Endothelial cell (in vitro differentiated cells): ENCODE measurements at places on chromosomes 3 and 15.

- H3K27me3 ChIP-seq = no peaks in the 10 kb centered on the region
- no peak overlapping the region for H3K27ac ChIP-seq
- H3K36me3 ChIP-seq = no peaks in the 10 kb centered on the region
Measured at GRCh38 chr3:86162521-86162920, 828.4 kb downstream of the VGLL3 start.

DNA sequence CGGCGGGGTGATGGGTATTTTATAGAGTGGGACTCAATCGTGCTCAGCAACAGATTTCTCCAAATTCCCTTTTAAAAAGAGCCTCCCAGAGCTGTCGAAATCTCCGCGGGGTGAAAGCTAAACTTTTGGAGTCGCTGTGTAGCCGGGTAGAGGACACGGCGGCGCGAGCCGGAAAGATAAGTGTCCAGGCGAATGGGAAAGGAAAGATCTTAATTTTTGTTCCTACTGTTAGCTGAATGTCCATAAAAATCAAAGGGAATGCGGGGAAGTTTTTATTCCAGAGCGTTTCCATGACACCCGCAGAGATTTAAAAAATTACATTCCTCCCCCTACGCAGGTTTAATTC lies 9.1 kb downstream of the EOMES start:
- no peaks in the 10 kb centered on the region for H3K36me3 ChIP-seq
- DNase-seq = no peak
- peaks cover 25% of the 10 kb centered on the region for H3K4me1 ChIP-seq
- H3K27ac ChIP-seq = no peak overlapping the region

GRCh38 chr3:69451594-69451993 lies 65.7 kb upstream of the FRMD4B start:
- no peak for DNase-seq
- no peaks in the 10 kb centered on the region for H3K27me3 ChIP-seq
- H3K36me3 ChIP-seq = peaks cover 6% of the 10 kb centered on the region
- no peak overlapping the region for H3K27ac ChIP-seq

- H3K4me3 ChIP-seq = no peak overlapping the region
- no peaks in the 10 kb centered on the region for H3K36me3 ChIP-seq
- H3K27me3 ChIP-seq = peaks cover 13% of the 10 kb centered on the region
- H3K27ac ChIP-seq = no peak overlapping the region
- DNase-seq = no peak
- H3K4me1 ChIP-seq = peaks cover 10% of the 10 kb centered on the region
Measured at GRCh38 chr15:75721480-75721922, 8.9 kb upstream of the CSPG4 start.

- no peak overlapping the region for H3K4me3 ChIP-seq
- no peaks in the 10 kb centered on the region for H3K27me3 ChIP-seq
- DNase-seq = no peak
- no peak overlapping the region for H3K27ac ChIP-seq
Measured at GRCh38 chr15:25368850-25369249, 70.0 kb downstream of the UBE3A start.

DNA sequence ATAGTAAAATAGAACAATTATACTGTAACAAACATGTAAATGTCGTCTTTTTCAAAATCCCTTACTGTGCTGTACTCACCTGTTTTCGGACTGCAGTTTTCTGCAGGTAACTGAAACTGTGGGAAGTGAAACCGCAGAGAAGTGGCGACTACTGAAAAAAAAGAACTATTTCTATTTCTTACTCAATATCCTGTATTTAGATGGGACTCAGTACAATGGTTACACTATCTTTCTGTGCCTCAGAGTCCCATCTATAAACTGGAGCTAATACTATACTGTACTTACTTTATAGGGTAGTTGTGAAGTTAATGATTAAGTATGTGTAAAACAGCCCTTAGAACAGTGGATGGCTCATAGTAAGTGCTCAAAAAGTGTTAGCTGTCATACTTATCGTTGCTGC lies 14.3 kb upstream of the P2RY12 start:
- H3K4me3 ChIP-seq = no peak overlapping the region
- no peak for DNase-seq
- H3K27me3 ChIP-seq = no peaks in the 10 kb centered on the region

GRCh38 chr3:148883163-148883562 lies 18.1 kb downstream of the CPA3 start:
- no peaks in the 10 kb centered on the region for H3K36me3 ChIP-seq
- no peak overlapping the region for H3K27ac ChIP-seq
- no peak for DNase-seq
- H3K27me3 ChIP-seq = no peaks in the 10 kb centered on the region

DNA sequence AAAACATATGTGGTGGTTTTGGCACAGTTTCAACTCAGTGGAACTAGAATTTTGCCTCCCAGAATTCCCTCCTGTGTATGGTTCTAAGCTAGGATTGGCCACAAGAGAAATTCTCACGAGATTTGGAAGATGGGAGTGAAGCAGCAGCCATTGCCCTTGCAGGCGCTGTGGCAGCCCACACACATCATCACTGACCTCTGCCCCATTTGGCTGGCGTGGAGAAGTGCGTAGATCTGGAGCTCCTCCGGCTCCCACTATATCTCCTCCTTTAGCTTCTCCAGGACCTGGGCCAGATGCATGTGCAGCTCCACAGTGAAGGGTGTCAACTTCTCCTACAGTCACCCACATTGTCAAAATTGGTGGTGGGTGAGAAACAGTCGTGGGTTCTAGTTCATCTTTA lies 199.6 kb downstream of the EFHB start:
- no peak overlapping the region for H3K27ac ChIP-seq
- H3K27me3 ChIP-seq = no peaks in the 10 kb centered on the region
- no peaks in the 10 kb centered on the region for H3K4me1 ChIP-seq
- H3K4me3 ChIP-seq = no peak overlapping the region
- H3K36me3 ChIP-seq = no peaks in the 10 kb centered on the region

DNA sequence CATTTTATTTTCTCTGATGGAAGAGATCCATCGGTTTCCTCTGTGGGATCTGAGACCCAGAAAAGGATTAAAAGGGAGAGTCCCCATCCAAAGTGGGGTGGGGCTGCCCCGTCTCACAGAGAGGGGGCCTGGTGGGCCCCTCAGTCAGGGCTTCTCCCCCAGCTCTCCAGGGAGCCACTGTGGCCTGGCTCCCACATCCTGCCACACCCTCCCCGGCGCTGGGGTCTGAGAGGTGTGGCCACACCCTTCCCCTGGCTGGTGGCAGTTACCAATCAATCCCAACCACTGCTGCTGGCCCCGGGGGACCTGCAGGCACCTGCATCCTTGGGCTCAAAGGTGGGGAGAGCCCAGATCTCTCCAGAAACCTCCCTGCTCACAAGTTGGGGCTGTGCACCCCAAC lies 161.8 kb upstream of the IQSEC1 start:
- peaks cover 11% of the 10 kb centered on the region for H3K36me3 ChIP-seq
- DNase-seq = no peak
- H3K27me3 ChIP-seq = peaks cover 8% of the 10 kb centered on the region
- H3K4me1 ChIP-seq = peaks cover 15% of the 10 kb centered on the region
- H3K4me3 ChIP-seq = no peak overlapping the region

- peaks cover 12% of the 10 kb centered on the region for H3K36me3 ChIP-seq
- DNase-seq = no peak
- no peaks in the 10 kb centered on the region for H3K27me3 ChIP-seq
- peaks cover 13% of the 10 kb centered on the region for H3K4me1 ChIP-seq
- H3K4me3 ChIP-seq = no peak overlapping the region
- H3K27ac ChIP-seq = no peak overlapping the region
Measured at GRCh38 chr15:92142242-92143232, 251.1 kb upstream of the ST8SIA2 start.

- no peak for DNase-seq
- no peak overlapping the region for H3K27ac ChIP-seq
- no peak overlapping the region for H3K4me3 ChIP-seq
- H3K27me3 ChIP-seq = peaks cover 5% of the 10 kb centered on the region
- H3K36me3 ChIP-seq = no peaks in the 10 kb centered on the region
Measured at GRCh38 chr3:42851228-42851834, 24.3 kb downstream of the CYP8B1 start.

DNA sequence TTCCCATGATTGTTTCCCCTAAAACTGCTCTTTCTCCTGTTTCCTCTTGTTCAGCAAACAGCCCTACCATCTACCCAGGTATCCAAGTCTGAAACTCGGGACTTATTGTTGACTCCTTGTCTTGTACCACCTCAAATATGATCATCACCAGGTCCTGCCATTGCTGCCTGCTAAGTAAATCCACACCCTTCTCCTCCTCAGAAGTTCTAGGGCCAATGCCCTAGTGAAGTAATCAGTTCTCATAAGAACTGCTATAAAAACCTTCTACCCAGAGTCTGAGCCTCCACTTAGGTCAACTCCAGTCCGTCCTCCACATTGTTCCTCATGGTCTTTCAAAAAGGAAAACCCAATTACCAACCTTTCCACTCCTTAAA lies 77.0 kb upstream of the IL12A start:
- H3K27me3 ChIP-seq = no peaks in the 10 kb centered on the region
- DNase-seq = no peak
- H3K27ac ChIP-seq = no peak overlapping the region
- no peak overlapping the region for H3K4me3 ChIP-seq
- H3K36me3 ChIP-seq = no peaks in the 10 kb centered on the region

DNA sequence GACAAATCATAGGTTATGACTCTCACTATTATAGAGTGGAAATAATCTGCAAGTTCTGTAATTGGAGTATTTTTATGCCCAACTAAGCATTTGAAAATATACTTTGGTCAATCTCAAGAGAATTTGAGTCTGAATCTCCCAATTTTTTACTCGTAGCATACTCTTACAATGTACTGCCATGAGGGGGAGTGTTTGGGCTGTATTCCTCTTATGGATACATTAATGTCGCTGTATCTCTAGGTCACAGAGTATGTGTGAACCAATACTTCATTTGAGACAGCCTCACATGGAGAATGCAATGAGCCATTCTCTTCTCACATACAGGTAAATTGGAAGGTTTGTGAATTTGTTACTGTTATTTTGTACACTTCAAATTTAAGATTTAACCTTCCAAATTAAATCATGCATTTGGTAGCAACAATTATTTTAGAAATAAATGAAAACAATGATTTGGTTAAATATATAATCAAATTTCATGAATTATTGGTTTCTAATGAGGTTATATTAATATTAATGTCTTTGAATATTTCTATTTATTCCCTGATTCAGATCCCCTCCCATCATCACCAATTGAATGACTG lies 5.5 kb upstream of the CD200 start:
- H3K4me3 ChIP-seq = no peak overlapping the region
- DNase-seq = peak; percentile 26
- no peaks in the 10 kb centered on the region for H3K36me3 ChIP-seq
- no peaks in the 10 kb centered on the region for H3K4me1 ChIP-seq
- no peak overlapping the region for H3K27ac ChIP-seq
